ENCODE measurements at places on chromosomes 12 and 14. TPM values are rescaled to one million over a fixed set of nuclear protein-coding genes. Genes with fewer than 3 reads are reported as not detected.
A peak's percentile ranks its signal among the peaks of the same experiment; 100 is the strongest.

TMEM119 gene
- not detected for total RNA-seq

DIABLO gene
- 71.5 TPM for total RNA-seq

- DNase-seq, result no peak
Measured at GRCh38 chr14:44732144-44732543, 225.1 kb upstream of the FSCB start.

DNA sequence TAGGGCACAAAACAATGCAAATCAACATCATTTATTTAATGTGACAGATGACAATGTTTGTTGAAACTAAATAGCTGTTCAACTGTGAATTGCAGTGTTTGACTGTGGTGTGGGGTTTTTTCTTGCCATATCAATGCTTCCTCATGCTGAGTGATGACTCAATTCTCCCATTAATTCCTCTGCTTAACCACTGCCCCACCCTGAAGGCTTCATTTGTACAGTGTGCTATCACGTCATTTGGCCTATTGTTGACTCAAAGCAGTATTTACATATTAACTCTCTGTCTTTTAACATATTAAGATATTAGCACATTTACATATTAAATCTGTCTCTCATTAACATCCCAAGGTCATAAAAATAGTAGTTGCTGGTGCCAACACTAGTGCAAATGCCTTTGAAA, 164.8 kb upstream of the NRXN3 start:
- DNase-seq, result no peak

CLEC14A gene
- total RNA-seq, result 0.10 TPM

GRCh38 chr14:85315290-85315689, 214.7 kb upstream of the FLRT2 start:
- no peak for DNase-seq

GRCh38 chr14:23661542-23661941, 25.4 kb downstream of the DHRS2 start:
- no peak for DNase-seq

DNA sequence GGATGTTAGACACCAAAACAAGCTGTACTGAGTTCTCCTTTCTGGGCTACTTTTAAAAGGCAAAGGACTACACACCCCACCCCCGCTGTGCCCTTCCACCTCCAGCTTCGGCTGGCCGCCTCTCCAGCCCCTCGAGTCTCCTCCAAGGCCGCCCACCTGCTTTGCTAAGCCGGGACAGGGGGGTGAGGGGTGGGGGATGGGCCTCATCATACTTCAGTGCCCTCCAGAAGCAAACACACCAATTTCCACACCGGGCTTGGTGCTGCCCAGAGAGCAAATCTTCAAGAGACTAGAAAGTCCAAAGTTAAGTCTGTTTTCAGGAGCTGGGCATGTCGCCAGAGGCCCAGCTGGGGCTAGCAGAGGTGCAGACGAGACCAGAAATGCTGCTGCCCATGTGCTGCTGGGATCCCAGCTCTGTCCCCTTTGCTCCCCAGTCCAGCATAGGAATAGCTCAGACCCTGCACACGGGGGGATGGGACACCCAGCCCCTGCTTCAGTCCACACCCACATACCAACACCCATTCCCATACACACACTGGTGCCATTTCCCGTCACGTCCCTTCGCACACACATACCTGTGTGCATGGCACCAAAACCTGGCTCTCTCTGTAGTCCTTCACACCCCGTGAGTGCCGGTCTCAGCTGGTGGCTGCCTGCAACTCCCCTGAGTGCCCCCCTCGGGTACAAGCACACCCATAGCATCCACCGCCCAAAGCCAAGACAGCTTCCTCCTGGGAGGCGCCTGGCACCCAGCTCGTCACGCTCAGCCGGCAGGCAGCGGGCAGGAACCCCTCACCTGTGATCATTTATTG, 1.0 kb downstream of the SLC6A12 start:
- no peak for DNase-seq

PTGDR gene
- total RNA-seq, result not detected

CCDC198 gene
- total RNA-seq, result not detected

DNA sequence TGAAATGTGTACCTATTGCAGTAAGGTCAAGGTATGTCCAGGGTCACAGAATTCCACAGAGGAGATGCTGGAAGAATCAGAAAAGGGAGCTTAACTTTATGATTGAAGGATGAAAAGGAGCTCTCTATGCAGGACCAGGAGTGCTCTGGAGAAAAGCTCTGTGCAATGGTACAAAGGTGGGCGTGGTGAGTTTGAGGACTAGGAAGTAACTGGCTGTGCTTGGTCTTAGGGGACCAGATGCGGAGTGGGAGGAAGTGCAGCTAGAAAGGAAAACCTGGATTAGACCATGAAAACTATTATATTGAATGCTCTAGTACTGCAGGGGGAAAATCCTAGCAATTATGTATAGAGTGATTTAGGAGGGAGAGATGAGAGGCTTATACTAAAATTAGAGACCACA, 56.8 kb downstream of the BTG1 start:
- DNase-seq, result no peak

DNA sequence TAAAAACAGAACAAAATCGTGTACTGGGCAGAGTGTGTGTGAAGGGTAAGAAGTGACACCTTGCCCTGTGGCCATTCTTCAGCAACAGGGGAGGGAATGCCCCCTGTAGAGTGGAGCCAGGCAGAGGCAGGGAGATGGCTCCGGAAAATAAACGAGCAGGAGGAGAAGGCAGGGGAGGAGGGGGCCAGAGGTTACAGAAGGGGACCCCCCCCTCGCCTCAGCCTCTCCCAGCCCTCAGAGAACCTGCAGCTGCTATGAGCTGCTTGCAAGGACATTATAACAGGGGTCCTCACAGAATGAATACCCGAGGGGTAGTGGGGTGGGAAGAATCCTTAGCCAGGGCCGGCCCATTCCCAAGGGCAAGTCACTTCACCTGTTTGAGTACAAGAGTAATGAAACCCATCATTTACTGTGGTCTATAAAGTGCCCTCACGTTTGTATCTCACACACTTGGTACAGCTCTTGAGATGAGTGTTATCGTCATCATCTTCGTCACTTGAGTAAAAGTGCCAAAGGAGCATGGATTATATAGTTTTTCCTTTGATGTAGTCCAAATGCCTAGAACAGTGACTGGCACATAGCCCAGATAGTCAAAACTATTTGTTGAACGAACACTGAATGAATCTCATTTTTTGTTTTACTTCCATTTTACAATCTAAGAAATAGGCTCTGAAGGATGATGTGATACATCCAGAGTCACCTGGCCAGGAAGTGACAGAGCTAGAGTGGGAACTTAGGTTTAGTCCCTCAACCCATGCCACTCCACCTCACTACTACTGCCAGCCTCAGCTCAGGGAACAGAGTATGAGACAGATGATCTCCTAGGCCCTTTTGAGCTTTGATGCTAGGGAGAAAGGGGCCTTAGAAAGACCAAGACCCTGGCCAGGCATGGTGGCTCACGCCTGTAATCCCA, 14.5 kb downstream of the SCNN1A start:
- no peak for DNase-seq

- DNase-seq, result no peak
Measured at GRCh38 chr12:58443981-58444371, 476.3 kb downstream of the LRIG3 start.

DNA sequence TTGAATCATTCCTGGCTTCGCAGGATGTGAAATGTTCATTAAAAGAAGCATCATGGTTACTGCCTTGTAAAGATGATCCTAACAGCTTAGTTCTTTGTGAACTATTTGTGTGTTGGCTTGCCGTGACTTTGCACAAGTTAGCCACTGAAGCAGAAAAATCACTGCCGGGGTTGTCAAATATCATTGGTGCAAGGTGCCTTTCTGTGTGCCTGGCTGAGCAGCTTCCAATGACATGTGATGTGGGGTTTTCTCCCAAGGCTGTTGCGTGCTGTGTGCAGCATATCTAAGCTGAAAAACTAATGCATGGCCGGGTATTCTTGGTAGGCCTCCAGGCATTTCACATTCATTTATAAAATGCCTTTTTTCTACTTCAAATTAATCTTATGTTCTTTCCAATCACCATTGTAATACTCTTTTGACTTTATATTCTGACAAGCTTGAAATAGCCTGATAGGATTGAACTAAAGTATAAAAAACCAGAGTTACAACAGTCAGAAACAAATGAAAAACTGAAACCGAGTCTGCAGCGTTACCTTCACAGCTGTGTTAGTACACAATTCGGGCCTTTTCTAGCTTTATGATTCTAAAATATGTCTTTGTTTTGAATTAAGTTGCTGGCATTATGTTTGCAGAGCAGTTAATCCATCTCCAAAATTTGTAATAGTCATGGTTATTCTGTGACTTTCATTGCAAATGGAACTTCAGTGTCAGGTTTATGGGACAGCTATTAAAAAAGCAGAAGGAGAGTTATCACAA, 222.1 kb downstream of the SYT1 start:
- DNase-seq, result no peak

KRT4 gene
- total RNA-seq, result 0.15 TPM

CS gene
- total RNA-seq, result 240 TPM

GRCh38 chr14:81716953-81717352, 183.3 kb upstream of the SEL1L start:
- DNase-seq, result no peak

GRCh38 chr14:76917745-76918255, 91.6 kb downstream of the LRRC74A start:
- DNase-seq, result no peak

KCNH3 gene
- total RNA-seq, result 0.64 TPM

DNA sequence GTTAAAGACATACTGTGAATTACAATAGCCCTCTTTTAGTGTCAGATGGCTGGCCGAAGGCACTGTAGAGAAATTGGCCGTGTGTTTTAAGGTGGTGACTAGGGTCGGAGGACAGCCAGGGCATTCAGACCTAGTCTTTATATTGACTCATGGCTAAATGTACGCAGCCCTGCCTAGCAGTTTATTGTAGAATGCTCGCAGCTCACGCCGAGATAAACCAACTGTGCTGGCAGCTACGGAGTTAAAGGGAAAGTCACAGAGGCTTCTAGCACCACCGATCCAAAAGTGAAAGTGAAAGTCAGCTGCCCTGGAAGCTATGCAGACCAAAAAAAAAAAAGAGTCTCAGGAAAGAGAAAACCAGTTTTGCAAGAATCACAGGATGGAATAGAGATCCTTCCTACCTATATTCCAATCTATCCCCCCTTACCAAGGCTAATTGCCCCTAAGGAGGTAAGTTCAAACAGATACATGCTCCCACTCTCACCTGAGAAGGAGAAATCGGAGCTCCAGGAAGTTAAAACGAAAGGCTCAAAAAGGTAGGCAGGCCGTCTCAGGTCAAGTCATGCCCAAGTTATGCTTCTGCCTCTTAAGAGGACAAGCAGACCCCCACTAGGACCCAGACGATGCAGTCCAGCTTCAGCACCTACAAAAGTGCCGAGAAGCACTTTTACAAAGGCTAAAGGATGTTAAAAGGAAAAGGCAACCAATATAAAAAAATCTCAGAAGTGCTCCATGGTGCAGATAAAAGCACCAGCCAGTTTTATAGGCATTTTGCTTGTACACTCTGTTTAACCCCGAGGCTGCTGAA, 24.8 kb downstream of the KLRK1 start:
- DNase-seq, result peak; percentile 72

GRCh38 chr14:32941668-32942065, 3.0 kb downstream of the NPAS3 start:
- no peak for DNase-seq

- no peak for DNase-seq
Measured at GRCh38 chr12:132516095-132517012, 26.4 kb downstream of the FBRSL1 start.

DNA sequence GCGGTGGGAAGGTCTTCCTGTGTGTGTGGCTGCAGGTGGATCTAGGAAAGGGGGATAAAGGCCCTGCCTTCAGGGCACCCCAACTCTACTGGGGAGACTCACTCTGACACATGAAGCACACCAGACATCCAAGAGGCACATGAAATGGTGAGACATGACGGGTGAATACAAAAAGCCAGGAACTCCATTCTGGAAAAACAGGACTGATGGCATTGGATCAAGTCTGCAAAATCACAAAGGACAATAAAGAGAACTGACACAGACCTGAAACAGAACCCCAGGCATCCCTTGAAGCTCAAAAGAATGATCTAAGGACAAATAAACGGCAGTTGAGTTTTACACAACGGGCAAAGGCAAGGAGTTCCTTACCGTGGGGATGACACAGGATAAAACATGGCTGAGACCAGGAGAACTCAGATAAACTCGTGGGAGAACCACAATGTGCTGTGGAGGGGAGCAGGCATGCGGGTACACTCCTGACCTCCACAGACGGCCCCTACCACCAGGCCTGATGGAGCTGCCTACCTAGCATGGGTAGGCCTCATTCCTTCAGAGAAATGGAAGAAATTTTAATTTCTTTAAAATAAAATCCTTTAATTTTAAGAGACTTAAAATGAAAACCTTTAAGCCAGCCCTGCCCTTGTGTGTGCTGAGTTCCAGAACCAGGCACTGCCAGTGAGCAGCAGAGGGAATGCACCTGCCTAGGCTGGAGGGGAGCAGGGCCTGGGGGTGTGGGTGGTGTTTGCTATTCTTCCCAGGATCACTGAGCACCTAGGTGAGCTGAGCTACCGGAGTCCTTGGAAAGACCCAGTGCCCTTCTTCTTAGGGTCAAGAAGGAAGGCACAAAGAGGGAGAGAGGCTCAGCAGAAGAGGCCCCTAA, 100.1 kb downstream of the SINHCAF start:
- DNase-seq, result no peak

- DNase-seq, result no peak
Measured at GRCh38 chr12:102197789-102198188, at the start of gene PMCH. Gene PMCH, minus strand, starts transcription at chr12:102197833. Its CDS starts 63 bp downstream, at chr12:102197770.

OAS2 gene
- total RNA-seq, result 2.7 TPM

GRCh38 chr12:121974026-121974985, 47.4 kb upstream of the BCL7A start:
- DNase-seq, result no peak

DNA sequence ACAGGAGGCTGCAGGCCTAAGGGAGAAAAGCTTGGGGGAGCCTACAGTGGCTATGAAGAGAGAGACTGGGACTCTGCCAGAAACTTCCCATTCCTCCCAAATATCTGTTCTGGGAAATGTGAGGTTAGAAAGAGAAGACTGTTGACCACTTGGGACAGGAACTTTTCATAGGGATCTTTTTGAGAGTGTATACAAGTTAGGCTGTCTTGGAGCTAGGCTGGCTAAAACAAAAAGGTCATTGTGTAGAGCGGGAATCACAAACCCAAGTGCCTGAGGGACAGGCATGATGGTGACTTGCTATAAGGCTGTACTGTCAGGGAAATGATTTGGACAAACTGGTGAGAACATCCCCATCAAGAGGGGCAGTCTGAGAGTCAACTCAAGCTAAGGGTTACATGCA, 175.1 kb downstream of the GRIP1 start:
- no peak for DNase-seq

DNA sequence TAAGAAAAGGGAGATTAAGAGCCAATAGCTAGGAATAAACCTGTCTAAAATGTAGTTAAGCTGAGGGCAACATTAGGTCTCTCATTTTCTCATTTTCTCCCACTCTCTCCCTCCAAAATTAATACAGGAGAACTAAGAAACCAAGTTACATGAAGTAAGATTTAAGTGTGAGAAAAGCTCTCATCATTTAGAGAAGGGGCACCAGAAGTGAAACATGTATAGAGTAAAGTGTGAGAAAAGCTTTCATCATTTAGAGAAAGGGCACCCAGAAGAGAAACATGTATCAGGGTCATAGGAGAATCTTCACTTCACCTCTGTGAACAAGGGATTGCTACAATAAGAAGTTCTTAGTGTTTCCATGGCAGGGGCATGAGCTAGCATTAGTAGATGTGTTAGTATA, 132.4 kb upstream of the CNTN1 start:
- DNase-seq, result no peak

All from Panc1 (cell line).